ENCODE measurements at places on chromosomes 1 and 21.

GRCh38 chr1:171090604-171091003 lies at the start of gene FMO3:
TSS of gene FMO3 (plus strand) at chr1:171090905. CDS start at chr1:171092659, 1,754 bp downstream.
- DNase-seq, result no peak

GRCh38 chr1:1972976-1973715 lies 30.4 kb downstream of the CFAP74 start:
- DNase-seq, result no peak

DNA sequence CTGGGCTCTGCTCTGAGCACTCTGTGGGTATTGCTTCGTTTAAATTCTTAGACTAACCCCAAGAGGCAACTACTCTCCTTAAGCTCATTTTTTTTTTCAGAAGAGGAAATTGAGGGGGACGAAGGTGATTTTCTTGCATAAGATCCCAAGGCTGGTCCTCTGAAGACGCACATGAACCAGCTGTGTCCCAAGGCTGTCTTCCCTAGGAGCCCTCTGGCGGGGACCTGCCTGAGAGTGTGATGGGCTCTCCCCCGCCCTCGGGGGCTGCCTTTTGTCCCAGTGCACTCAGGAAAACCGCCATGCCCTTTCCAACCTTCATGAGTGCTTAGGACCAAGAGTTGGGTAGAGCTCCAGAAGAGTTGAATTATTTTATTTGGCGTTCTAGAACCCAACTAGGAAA lies 21.7 kb downstream of the UMODL1 start:
- peak; percentile 80 for DNase-seq

DNA sequence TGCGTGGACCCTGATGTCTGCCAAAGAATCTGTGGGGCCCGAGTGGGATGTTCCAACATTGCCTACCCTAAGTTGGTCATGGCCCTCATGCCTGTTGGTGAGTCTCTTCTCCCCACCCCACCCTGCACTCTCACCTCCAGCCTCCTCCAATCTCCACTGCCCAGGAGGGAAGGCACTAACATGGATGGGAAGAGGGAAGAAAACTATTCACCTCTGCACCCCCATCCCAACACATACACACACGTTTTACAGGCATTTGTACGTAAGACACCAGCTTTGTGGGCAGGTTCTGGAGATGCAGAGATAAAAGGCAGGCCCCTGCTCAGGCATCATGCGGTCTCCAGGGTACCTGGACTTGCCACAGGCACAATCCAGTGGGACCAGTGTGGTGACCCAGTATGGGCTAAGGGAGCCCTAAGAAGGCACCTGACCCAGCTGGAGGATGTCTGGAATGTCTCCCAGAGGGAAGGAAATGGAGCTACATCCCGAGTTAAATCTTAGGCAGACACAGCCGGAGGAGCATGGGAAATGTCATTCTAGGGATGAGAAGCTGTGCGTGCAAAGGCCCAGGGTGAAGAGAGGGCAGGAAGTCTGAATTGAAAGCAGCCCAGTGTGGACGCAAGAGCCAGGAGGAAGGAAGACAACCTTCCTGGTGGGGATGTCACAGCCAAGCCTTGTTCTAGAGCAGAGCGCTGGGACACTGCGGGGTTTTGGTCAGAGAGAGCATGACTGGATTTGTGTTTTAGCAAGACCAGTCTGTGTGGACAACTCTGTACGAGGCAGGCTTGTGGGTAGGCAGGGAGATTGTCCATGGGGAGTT lies 11.4 kb downstream of the SLC5A9 start:
- DNase-seq, result no peak

DNA sequence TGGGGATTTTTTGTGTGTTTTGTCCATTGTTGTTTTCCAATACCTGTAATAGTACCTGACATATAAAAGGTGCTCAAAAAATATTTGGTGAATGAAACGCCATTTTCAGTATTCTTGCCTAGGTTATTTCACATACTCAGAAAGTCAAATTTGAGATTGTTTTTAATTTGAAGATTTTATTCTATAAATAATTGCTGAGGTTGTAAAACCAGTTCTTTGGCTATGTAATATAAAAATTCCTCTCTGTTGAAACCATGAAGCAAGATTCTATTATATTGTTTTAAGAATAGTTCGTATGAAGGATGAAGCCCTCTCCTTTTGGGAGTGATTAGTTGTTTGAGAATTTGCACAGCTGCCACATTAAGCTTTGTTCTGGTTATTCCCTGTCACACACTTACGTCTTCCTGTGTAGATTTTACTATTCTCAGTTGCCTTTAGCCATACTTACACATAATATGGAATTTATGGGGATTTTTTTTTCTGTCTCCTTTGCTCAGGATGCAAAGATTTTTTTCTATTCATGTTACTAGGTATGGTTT lies 60.2 kb upstream of the MPC2 start:
- no peak for DNase-seq

- DNase-seq, result no peak
Observed at GRCh38 chr1:75366595-75366994, 232.4 kb downstream of the LHX8 start.

DNA sequence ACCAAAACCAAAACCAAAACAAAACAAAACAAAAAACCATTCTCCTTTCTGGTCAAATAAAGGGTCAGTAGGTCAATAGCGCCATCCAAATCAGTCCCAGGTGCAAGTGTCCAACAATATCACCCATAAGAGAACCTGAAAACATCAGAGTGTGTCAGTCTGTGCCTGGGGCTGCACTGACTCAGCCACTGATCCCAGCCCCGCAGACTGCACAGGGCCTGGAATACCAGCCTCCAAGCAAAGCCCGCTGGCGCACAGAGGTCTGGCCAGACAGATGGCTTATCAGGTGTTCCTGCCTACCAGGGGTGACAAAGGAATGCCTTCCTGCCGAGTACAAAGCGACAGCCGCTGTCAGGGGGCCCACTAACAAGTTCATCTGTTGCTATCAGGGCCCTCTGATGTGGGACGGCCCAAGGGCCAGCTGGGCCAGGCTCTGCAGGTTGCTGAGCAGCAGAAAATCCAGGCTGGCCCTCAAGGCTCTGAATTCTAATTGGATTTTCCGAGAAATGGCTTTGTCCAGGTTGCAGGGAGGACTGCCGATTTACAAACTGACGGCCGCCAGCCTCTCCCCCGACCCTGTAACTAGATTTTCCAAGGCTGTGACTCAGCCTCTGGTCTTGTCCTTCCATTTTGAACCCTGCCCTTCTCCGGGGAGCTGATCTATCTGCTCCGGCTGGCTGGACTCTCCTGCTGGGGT lies 13.7 kb upstream of the TMEM51 start:
- peak; percentile 7 for DNase-seq

- no peak for DNase-seq
Observed at GRCh38 chr1:156129687-156130577, 15.4 kb downstream of the LMNA start.

DNA sequence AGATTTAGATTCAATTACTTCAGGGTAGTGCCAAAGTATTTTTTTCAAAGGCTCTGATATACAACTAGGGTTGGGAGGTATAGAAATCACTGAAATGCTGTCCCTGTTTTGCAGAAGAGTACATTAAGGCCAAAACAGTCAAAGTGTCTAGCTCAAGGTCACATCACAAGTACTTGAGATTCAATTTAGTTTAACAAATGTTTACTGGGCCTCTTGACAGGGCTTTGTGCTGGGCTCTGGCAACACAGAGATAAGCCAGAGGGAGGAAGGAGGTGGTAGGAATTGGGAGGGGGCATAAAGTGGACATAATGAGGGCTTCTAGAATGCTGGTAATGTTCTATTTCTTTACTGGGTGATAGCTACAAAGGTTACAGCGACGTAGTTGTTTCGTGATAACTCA lies 2.3 kb upstream of the SLC9A1 start:
- no peak for DNase-seq

DNA sequence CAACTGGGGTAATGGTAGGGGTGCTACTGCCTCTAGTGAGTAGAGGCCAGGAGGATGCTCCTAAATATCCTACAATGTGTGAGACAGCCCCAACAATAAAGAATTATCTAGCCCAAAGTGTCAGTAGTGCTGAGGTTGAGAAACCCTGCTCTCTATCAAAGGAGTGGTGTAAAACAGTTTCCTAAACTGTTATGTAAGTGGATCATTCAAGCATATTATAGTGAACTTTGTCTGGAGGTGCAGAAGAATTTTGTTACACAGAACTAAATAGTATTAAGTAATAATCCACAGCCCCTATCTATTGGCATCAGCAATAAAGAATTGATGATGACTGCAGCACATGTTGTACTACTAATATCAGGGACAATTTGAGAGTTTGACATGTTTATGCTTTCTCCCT lies 20.3 kb upstream of the TARS2 start:
- DNase-seq, result no peak

Measured in NCI-H526 (cell line).